ENCODE measurements at places on chromosomes 13 and 19.

DNA sequence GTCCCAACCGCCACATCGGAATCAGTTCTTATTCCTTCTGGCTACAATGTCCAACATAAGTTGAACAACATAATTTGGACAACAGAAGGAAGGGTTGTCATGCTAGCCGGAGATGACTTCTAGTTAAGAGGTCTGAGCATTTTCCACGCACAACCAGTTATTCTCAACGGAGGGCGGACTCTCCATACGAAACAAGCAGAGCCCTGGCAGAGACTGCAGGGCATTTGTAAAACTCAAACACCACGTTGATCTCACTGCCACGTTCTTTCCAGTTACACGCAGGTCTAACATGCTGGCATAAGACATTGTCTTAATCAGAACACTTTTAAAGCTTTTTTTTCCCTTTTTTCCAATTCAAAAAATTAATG, 38.3 kb upstream of the DCUN1D2 start:
- DNase-seq: no peak

DNA sequence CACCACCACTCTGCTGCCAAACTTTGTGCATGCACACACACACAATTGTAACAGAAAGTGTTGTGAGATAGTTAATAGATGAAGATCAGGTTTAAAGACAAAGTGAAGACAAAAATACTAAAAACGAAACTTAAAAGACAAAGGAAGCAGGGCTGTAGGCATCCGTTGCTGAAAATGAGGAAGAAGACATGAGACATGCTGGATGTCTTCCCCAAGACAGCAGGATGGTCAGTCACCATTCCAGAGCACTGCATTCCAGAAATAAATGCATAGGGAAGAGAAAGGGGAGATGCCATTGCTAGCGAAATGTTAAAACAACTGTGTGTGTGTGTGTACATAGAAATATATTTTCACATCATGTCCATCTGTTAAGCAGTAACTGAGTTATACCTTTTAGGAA, 520.1 kb downstream of the SUCLA2 start:
- DNase-seq: no peak

GRCh38 chr13:78971355-78972025, 312.5 kb upstream of the OBI1 start:
- no peak for DNase-seq

GRCh38 chr13:43805071-43805468, 18.3 kb upstream of the ENOX1 start:
- peak; percentile 85 for DNase-seq

DNA sequence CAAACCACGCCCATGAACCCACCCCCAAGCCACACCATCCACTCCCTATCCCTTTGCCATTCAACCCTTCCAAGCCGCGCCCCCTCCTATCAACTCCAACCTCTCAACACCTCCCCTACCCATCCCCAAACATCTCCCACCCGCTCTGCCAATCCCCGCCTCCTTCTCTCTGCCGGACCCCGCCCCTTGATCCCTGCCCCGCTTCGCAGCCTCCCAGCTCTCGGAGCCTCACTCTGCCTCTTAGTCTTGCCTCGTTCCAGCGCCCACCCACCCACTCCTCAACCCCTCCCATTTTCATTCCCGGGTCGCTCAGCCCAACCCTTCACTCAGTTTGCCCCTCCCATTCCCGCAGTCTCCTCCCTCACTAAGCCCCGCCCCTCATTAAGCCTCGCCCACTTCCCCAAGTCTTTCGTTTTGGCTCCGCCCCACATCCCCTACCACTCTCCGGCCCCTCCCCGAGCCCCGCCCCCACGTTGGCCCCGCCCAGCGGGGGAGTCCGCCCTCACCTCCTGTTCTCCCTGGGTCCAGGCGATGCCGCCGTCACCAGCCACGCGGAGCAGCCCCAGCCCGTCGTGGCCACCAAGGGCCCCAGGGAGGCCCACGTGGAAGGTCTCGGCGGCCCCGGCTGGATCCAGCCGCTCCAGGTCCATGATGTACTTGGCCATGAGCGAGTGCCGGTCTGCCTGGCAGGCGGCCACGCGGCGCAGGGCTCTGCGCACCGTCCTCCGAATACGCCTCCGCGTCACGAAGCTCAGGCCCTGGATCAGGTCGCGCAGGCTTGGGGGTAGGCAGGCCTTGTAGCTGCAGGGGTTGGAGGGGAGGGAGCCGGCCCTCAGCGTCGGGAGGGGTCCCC, 5.7 kb downstream of the JAK3 start:
- DNase-seq: peak; percentile 42

DNA sequence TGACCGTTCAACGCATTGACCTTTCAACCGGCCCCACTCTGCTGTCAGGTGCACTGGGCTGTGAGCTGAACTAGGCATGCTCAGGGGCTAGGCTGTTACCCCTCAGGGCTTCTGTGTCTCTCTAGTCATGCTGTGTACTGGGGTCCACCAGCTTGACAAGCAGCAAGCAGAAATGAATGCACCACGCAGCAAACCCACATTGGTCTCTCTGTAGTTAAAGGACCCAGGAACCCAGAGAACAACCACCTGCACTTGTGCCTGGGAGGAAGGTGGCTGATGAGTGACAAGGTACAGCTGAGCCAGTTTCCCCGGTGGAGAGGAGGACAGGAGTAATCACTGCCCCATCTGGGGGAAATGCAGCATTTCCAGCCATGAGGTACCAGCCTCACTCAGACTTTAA, 159.9 kb downstream of the USP12 start:
- no peak for DNase-seq

GRCh38 chr19:7505288-7505681, 10.6 kb upstream of the ZNF358 start:
- no peak for DNase-seq

DNA sequence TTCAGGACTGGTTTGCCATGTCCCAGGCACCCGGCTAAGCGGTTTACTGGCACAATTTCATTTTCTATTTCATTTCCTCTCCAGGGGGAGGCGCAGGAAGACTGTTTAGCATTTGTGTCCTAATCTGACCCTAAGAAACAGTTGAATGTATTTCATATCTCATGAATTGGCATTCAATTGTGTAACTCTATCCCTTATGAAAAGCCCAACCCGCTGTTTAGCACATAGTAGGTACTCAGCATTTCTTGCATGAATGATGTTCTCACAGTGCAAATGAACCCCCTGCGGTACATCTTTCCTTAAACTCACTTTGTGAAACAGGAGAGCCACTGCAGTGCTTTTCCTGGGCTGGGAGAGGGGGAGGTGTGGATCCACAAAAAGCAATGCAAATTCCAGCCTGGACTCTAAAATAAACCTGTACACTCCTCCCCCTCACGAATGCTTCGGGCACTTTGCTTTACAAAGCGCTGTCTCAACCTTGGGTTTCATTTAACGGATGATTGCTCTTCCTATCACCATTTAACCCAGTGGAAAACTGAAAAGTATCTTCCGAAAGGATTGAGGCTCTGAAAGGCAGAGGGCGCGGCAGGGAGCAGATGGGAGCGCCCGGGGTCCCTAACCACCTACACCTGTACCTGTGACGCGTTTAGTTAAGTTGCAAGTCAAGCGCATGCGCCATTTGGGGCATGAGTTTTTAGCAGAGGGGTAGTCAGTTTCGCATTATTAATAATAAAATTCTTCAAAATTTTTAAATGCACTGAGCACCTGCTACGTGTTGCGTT, 1.2 kb upstream of the EEF2 start:
- DNase-seq: no peak

- no peak for DNase-seq
Measured at GRCh38 chr19:13234518-13234917, 84.3 kb downstream of the IER2 start.

- DNase-seq: no peak
Measured at GRCh38 chr13:112941349-112941748, 27.7 kb upstream of the MCF2L start.

DNA sequence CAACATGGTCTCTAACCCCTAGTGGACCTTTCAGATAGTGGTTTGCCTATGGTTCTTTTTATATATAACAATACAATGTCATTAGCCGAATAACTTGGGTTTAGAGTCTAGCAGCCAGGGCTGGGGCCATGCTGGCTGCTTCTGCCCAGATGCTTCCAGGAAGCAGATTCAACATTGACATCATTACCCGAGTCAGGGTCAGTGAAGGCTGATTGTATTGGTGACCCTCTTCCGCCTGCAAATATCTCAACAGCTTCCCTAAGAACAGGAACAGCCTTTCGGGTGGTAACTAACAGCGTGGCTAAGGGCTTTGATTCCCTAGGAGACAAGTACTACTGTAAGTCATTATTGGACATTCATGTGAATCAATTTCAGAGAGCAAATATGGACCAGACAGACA, 476.4 kb downstream of the UQCRFS1 start:
- no peak for DNase-seq

DNA sequence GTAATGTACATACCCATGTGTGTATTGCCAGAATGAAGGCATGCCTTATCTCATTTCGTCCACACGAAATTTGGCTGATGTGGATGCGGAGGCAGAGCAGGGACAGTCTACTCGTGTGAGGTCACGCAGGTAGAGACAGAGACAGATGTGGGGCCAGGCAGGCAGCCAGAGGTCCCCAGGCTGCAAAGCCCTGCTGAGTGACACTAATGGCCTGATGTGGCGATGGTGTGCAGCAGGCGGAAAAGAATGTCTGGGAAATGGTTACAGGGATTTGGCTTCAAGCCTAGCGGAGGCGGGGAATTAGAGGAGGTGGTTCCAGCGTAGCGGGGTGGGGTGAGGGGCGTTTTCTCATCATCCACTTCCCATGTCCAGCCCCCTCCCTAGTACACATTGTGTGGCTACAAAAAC, 4.2 kb upstream of the IZUMO2 start:
- DNase-seq: no peak

- no peak for DNase-seq
Measured at GRCh38 chr19:46697204-46697960, 19.5 kb downstream of the PRKD2 start.

DNA sequence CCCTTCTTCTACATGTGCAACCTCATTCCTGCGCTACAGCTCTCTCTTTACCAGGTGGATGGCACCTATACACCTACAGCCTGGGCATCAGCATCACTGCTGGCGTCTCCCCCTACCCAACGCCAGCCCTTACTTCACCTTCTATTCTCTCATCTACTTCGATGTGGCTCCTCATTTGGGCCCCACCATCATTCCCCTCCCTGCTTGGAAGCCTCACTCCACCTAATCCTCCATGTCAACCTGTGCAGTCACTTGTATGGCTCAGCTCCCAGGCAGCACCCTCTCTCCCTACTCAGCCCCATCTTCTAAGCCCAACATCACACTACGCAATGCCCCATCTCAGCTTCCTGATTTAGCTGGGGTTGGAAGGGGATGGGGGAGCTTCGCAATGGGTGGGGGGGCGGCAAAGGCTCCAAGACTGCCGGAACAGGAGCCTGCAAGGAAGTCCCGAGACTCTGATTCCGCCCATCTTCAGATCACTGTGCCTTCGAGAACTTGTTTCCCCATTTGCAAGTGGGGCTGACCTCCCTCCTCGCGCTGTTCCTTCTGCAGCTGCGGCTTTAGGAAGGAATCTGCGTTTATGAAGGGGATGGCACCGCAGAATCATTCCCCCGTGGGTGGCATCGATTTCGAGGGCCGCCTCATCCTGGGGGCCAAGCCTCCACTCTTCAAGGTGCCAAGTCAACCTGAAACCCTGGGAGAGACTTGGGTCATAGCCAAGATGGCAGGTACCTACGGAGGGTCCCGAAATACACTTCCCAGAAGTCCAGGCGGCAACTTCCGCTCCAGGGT, 913 bp downstream of the MZF1 start:
- no peak for DNase-seq

DNA sequence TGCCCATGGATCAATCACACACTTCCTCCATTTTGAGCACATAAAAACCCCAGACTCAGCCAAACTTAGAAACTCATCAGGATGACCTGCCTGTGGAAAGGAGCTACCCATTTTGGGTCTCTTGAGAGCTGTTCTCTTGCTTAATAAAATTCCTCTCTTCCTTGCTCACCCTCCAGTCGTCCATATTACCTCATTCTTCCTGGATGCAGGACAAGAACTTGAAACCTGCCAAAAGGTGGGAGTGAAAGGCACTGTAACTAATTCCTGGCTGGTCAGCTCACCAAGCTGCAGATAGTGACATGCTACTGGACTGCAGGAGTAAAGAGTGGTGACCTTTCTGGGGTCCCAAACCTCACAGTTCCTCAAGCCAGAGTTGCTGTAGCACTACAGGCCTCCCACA, 20.2 kb downstream of the LIG4 start:
- DNase-seq: no peak

DNA sequence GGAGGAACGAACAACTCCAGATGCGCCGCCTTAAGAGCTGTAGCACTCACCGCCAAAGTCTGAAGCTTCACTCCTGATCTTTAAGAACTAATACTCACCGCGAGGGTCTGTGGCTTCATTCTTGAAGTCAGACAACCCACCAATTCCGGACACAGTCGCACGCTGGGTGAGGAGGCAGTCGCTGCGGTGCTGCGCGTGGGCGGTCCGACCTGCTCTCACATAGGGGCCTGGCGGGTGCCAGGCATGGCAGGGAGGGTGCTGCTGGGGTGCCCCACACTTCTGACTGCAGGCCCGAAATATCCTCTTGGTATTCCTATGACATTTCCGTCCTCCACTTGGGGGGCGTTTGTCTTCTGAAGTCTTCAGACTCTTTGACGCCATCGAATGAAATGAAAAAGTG, 7.4 kb upstream of the MICU2 start:
- no peak for DNase-seq

GRCh38 chr13:113883314-113883811, 19.5 kb upstream of the GAS6 start:
- DNase-seq: no peak

DNA sequence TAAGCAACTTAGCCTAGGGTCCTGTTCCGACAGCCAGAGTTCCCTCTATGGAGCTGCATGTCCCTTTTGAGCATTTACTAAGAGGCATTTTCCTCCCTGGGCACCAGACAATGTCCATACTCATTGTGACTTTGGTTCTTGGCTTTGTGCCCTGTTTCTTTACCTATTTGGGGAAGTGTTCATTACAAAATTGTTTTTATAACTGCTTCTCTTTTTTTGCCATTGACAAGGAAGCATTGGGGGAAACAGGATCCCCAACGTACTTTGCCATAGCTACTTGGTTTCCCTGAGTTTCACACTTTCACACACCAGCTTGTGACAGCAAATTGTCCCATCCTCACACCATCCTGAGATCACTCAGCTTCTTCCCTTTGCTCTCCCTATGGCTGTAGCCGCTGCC, 81.1 kb upstream of the SIAH3 start:
- no peak for DNase-seq

DNA sequence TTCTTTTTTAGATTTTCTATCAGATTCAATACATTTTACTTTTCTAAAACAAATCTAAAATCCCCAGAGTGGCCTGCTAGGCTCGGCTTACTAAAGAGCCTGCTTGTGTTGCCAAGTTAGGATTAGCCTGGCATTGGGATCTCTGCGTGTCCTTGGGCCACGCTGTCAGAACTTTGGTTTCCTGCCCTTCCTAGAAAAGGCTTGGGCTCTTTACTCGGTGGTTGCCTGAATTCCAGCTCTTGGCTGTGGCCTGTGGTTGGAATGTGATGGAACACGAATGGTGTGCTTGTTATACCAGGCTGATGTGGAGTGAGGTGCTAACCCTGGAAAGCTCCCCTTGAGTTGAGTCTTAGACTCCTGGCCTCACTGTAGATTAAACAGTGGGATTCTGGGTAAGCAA, 8.5 kb downstream of the SPATA13 start:
- DNase-seq: no peak
